Smooth muscle cell of trachea (primary cell): ENCODE measurements at places on chromosomes 7 and 10. TPM values are rescaled to one million over a fixed set of nuclear protein-coding genes. Genes with fewer than 3 reads are reported as not detected.

ZNF853 gene
- total RNA-seq = 0.15 and 1.5 TPM in 2 replicates

CYP2C19 gene
- not detected in 2 replicates for total RNA-seq

FKBP6 gene
- not detected in 2 replicates for total RNA-seq

LRRC61 gene
- total RNA-seq = 0.15 and 3.3 TPM in 2 replicates

NEURL1 gene
- under 0.01 and 0.17 TPM in 2 replicates for total RNA-seq

SCIN gene
- under 0.01 TPM in 2 replicates for total RNA-seq

GPR146 gene
- 1.2 and 5.0 TPM in 2 replicates for total RNA-seq
